ENCODE measurements at places on chromosomes 3 and 15.
A peak's percentile ranks its signal among the peaks of the same experiment; 100 is the strongest.

DNA sequence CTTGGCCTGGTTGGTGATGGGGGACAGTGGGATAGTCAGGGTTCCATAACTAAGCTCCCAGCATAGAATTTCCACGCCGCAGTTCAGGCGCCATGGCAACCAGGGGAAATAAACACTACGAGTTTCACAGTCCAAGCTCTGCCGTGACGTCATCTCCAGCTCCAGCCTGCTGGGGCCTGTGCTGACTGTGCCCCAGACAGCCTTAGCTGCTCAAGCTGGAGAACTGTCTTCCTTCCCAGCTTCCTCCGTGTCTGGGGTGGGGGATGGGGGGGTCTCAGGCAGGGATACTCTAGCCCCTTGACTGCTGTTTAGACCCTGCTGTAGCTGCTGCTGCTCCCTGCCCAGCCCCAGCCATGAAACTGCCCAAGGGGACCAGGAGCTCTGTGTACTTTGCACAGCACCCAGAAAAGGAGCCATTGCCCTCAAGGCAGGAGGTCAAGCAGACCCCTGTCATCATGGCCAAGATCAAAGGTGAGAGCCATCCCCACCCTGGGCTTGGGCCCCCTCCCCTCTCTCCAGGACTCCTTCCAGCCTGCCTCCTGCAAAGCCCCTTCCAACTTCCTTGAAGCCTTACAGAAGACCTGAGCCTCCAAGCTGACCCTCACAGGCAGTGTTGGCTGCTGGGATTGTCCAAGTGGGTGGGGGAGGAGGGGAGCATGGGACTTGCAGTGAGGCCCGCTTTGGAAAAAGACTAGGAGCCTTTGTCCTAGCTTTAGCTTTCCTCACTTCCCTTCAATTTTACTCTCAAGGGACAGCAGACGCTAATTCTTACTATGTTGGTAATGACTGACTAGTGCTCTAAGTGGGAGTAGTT, 11.4 kb upstream of the CSPG4 start:
- peak; percentile 53 for DNase-seq

DNA sequence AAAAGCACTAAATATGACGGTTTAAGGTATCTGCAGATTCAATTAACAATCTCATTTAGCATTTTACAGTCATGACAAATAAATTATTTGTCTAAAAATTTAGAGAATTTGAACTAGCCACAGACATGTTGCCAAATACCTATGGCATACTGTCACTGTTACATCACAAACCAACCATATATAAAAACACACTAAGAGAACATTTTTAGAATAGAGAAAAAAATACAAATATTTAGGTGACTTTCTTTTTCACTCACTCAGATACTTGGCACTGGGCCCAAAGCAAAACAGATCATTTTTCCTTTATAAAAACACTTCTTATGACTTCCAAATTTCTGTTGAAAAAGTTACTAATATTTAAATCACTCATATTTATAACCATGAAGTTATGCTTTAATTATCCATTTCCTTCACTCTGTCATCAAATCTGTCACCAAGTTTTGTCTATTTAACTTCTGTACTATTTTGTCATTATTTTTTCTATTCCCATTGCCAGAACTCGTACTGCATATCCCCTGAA, 644.7 kb downstream of the OTOL1 start:
- no peak for DNase-seq

DNA sequence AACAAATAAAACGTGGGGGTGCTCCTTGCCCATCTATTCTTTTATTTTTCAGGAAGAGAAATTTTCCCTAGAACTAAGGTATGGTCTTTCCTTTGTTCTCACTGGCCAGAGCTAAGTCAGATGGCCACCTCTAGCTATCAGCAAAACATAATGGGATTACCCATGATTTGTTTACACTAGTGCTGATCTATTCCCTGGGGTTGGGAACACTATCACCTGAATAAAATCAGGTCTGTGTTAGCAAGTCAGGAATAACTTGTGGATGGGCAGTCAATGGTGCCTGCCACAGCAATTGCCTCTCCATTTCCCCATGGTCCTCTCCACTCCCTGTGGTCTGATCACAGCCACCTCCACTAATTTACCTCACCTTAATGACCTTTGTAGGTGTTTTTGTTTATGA, 181.7 kb upstream of the CADPS start:
- DNase-seq, result no peak

DNA sequence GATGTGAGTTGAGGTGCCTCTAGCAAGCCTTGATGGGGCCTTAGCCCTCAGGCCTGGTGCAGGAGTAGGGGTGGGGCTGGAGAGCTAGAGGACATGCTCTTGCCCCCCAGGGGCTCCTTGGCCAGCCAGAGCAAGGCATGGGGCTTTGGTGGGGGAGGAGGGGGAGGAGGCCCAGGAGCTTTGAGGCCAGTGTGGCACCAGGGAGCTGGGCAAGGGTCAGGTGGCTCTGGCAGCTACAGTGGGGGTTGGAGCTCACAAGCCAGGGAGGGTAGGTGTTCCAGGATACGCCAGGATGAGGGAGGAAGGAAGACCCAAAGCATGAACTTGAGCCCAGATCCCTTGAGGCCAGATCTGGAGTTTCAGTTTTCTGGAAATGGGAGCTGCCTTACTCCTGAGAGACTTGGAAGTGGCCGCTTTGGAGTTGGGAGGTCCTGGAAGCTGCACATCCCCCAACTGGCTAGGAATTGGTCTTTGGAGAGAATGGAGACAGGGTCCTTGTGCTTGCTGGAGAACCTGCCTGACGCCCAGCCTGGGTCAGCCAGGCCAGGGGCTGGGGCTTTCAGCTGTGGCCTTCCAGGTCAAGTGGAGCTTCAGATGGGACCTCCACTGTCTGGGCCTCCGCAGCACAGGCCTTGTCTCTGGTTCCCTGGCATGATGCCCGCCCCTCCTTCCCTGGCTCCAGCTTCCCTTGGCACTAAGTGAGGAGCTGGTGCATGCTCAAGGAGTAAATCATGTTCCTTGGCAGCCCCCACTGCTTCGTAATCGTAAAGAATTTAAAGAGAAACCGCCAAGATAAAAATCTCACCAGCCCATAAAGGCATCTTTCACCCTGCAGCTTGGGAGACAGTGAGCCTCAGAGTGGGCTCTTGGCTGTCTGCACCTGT, 8.7 kb downstream of the SEMA3F start:
- peak; percentile 13 for DNase-seq

DNA sequence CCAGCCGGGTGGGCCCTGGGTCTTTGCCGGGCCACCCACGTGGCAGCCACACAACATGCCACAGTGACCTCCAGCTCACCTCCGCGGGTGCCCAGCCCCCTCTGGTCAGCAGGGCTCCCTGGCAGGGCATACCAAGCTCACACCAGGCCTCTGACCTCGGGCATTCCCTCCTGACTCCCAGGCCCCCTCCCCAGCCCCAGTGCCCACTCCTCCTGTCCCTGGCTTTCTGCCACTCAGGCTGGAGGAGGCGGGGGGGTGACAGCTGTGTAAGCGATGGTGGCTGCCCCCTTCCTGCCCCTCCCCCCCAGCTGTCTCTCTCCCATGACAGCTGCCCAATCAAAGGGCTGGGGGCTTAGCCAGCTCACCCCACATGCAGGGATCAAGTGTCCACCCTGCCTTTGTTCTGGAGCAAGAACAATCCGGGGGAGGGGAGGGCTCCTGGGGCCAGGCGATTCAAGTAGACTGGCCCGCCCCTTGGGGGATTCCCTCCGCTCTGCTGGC, 3.3 kb downstream of the PCBP4 start:
- peak; percentile 37 for DNase-seq

GRCh38 chr3:105876780-105877327, 8.0 kb upstream of the CBLB start:
- no peak for DNase-seq

DNA sequence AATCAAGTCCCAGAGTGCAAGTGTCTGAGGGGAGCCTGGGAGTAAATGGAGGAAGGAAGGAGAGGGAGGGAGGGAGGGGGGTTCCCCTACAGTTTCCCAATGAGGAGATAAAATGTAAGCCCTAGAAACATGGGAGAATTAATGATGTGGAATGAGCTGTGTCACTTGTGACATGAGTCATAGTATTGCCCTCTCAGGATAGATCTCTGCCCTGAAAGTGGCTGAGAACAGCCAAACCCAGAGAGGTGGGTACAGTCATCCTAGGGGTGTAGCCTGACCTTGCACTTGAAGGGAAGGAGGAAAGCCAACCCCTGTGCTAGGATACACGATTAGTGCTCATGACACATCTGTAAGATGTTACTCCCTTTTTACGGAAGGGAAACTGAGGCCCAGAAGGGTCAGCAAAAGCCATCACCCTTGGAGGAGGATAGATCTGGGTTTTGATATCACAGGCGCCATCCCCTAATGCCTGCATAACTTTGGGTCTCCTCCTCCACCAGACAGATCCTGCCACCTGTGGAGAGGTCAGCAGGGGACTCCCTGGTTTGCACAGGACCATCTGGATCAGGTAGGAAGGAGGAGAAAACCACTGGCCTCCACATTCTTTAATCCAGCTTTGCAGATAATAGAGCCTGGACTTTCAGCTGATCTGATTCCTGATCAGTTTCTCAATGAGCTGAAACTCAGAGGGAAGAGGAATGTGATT, 23.1 kb upstream of the USP3 start:
- no peak for DNase-seq

DNA sequence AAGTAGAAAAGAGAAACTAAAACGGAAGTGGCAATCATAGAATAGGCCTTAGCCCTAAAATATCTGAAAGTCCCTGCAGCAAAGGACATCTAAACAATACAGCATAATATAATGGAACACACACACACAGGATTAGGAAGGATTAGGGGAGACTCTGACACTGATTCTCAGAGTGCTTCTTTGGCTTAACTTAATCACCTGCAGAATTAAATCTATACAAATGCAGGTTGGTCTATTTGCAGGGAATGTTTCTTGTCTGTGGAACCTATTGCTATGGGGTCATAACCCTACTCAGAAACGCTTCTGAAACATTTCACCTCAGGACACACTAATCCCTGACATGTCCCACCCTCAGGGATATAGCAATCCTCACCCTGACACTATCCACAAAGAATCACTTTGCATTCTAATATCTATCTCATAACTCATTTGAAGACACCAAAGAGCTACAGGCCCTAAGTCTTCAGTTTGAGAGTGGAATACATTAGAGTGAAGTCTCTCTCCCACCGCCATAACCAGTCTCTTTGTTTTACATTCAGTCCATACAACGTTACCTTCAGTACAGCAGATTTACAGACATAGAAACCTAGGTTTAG, 1041.2 kb downstream of the TUSC7 start:
- no peak for DNase-seq

DNA sequence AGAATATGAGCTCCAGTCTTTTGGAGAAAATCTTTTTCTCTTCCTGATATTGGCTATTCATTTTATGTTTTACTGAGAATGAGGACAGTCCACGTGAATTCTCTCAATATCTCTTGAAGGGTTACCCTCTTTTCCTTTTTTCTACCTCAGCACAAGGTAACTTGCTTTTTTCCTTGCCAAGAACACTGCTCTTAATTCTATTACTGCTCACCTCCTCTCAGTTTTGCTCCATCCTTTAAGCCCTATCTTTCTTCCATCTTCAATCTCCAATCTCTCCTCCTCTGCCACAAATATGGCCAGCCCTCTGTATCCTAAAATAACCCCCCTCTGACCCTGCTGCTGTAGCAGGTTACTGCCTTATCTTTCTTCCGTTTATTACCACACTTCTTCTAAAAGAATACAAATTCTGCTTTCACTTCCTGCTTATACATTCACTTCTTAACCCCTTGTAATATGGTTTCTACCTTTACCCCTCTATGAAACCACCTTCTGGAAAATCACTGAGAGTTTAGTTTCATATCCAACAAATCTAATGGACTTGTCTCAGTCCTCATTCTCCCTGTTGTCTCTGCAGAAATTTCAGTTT, 89.0 kb downstream of the NFKBIZ start:
- DNase-seq, result peak; percentile 22

- DNase-seq, result no peak
Observed at GRCh38 chr3:194095464-194095863, 40.5 kb upstream of the HES1 start.
